ENCODE measurements at places on chromosomes 13 and 19.

GRCh38 chr19:19406878-19407632 lies 1.6 kb downstream of the GATAD2A start:
- DNase-seq = no peak

GRCh38 chr13:109665240-109665639 lies 121.1 kb downstream of the IRS2 start:
- no peak for DNase-seq

DNA sequence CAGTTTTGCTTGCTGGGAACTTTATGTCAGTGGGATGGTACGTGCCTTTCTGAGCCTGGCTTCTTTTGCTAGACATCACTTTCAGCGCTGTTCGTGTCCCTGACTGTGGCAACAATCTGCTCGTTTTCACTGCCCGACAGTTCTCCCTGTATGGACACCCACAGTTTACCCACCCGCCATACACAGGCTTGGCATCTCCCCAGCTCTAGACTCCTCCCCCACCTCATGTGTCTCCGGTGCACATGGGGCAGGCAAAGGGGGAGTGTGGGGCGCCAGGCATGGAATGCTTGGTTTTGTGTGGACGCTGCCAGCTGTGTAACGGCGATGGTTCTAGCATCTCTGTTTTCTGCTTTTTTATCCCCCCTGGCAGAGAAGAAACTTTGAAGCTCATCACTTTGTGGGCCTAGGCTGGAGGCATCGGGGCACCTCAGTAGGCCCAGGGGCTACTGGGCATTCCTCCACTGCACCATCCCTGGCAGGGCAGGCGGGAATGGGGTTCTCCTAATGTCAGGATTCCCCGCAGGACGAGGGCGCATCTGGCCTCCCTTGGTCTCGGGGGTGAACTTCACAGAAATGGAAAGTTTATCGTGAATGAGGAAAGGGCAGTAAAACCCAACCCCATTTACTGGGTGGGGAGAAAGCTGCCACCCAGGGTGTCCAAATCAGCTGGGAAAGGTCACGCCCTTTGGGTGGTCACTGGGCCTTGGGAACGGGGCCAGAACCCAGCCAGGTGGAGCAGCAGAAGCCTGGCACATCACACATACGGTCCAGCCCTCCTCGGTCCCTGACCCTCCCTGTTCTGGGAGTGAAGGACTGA lies 60.8 kb downstream of the CEBPG start:
- peak; percentile 6 for DNase-seq

- DNase-seq = peak; percentile 29
Measured at GRCh38 chr19:17341845-17342244, 4.5 kb downstream of the GTPBP3 start.

- peak; percentile 66 for DNase-seq
Measured at GRCh38 chr19:48598996-48599700, 7.4 kb upstream of the SPACA4 start.

- no peak for DNase-seq
Measured at GRCh38 chr13:77374786-77375185, 47.9 kb upstream of the MYCBP2 start.

DNA sequence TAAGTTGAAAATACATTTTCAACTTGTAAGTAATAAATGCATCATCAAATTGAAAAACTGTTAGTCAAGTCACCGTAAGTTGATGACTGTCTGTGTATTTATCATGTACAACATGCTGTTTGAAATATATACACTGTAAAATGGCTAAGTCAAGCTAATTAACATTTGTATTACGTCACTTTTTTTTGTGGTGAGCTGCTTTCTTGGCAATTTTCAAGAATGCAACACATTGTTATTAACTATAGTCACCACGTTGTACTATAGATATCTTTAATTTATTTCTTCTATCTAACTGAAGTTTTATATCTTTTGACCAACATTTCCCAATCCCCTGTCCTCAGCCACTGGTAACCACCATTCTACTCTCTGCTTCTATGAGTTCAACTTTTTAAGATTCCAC lies 57.0 kb downstream of the RBM26 start:
- no peak for DNase-seq

DNA sequence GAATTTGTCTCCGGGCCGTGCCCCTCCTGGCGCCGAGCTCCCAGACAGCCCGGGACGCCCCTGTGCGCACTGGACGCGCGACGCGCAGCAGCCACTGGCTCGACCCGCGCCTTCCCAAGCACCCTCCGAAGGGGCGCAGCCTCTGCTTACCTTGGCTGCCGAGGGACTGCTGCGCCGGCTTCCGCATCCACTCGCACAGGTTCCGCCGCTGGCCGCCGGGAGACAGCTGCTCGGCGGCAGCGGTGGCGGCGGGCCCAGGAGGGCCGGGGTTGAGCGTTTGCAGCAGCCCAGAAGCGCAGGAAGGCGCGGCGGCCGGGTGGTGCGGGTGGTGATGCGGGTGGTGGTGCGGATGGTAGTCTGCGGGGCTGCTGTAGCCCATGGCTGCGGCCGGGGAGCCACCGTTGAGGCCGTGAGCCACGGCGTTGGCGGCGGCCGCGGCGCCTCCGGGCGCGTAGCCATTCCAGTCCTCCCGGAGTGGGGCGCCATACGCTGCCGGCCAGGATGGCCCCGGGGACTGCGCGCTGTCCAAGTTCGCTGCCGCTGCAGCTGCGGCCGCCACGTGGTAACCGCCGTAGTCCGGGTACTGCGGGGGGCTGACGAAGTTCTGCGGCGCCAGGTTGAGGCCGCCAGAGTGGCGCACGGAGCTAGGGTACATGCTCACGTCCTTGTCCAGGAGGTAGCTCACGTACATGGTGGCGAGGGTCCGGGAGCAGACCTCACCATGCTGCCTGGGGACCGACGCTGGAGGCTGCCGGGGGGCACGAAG lies 616 bp downstream of the CDX2 start:
- DNase-seq = peak; percentile 66

- no peak for DNase-seq
Measured at GRCh38 chr19:41552558-41552957, 23.4 kb upstream of the CEACAM21 start.

DNA sequence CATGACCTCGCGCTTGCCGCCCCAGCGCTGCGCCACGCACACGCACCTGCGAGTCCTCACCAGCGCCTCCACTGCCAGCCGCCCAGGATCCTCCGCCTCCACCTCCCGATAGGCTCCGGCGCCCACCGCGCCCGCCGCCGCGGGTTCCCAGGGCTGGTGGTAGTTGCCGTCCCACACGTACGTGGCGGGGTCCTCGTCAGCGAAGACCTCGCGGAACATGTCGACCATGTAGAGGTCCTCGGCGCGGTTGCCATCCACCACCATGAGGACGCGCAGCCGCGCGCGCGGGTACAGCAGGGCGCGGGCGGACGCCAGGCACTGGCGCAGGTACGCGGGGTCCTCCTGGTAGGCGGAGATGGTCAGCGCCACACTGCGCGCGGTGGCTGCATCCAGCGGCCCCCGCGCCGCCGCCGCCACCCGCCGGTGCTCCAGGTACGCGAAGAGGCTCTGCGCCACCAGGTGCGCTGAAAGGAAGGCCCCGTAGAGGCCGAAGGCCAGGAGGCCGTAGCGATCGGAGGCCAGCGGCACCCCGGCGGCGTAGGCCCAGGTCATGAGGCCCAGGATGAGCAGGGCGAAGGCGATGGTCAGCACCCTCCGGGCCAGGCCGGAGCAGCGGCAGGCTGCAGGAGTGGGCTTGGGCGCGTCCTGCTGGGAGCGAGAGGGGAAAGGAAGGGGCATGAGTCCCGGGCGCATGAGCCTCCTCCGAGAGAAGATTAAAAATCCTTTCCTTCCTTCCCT lies 4.4 kb downstream of the HAS1 start:
- peak; percentile 85 for DNase-seq

DNA sequence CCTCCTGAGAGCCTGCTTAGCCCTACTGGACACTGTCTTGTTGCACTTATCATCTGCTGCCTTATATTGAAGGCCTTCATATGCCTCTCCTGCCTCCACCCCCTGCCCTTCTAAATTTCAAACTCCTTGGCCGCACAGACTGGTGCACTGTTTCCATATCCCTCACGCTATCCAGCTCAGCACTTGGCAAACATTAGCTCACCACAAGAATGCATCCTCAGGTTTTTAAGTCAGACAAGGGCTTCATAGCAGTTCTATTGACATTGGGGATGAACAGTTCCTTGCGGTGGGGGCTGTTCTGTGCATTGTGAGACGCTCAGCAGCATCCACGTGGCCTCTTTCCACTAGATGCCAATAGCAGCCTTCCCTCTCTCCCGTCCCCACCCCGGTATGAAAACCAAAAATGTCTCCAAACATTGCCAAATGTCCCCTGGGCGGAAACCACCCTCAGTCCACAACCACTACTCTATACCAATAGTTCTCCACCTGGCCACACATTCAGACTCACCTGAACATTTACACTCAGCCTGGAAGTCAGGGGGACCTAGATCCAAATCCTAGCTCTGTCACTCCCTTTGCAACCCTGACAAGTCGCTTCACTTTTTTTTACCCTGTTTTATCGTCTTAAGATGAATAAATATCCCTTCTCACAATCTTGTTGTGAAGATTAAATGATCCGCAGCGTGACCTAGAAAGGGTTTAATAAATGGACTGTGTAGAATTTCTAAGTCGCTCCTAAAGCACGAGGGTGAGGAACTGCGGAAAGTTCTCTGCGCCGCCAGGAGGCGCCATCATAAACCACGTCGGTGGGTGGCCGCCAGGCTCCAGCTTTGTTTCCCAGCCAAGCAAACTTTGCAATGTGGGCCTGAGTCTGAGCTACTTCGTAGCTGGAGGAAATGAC lies 3.6 kb upstream of the CEACAM3 start:
- DNase-seq = no peak

DNA sequence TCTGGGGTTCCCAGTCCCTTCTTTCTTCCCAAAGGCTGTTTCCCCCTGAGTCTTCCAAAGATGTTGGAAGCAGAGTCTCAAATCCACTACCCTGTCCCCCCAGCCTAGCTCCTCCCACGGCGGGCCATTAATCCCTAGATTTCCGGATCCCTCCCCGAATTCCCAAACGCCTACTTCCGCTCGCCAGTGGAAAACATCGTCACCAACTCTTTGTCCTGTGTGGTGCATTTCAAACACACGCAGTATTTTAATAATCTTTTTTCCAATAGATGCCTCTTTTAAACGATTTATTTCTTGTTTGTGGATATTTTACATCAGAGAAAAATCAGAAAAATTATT lies 610 bp downstream of the ZNF791 start:
- DNase-seq = peak; percentile 95

DNA sequence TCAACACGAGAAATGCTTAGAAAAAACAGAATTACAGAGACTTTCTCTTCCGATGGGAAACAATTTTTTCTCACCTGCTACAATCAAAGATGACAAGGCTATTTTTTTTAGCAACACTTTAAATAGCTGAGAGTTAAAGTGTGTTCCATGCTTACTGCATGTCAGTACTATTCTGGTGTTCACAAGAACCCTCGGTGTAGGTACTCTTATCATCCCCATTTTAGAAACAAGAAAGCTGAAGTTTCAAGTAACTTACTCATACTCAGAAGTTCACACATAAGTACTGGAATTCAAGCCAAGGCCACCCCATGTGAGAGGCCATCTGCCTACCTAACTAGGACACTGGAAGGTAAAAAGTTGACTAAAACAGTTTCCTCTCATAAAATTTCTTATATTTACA lies 9.0 kb upstream of the TNFRSF19 start:
- no peak for DNase-seq

- peak; percentile 63 for DNase-seq
Measured at GRCh38 chr19:7612282-7613274, 16.8 kb downstream of the XAB2 start.

All from osteoblast (primary cell).